Renal pelvis (tissue), 12 donors: ENCODE measurements at places on chromosomes 1 and 21. TPM values are rescaled to one million over a fixed set of nuclear protein-coding genes. Genes with fewer than 3 reads are reported as not detected.

- DNase-seq, result peak; percentile 80
Measured at GRCh38 chr21:32256873-32257620, 21.8 kb downstream of the MIS18A start.

DNA sequence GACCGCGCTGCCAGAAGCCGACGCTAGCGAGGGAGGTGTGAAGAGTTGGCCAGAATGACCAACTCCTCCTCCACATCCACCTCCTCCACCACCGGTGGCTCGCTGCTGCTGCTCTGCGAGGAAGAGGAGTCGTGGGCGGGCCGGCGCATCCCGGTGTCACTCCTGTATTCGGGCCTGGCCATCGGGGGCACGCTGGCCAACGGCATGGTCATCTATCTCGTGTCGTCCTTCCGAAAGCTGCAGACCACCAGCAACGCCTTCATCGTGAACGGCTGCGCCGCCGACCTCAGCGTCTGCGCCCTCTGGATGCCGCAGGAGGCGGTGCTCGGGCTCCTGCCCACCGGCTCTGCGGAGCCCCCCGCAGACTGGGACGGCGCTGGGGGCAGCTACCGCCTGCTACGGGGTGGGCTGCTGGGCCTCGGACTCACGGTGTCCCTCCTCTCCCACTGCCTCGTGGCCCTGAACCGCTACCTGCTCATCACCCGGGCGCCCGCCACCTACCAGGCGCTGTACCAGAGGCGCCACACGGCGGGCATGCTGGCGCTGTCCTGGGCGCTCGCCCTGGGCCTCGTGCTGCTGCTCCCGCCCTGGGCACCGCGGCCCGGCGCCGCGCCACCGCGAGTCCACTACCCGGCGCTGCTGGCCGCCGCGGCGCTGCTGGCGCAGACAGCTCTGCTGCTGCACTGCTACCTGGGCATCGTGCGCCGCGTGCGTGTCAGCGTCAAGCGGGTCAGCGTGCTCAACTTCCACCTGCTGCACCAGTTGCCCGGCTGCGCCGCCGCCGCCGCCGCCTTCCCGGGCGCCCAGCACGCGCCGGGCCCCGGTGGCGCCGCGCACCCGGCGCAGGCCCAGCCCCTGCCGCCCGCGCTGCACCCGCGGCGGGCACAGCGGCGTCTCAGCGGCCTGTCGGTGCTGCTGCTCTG is 1.2 kb downstream of the GPR88 start:
- no peak for DNase-seq

- no peak for DNase-seq
Measured at GRCh38 chr1:208300084-208300770, 56.0 kb upstream of the PLXNA2 start.

- DNase-seq, result no peak
Measured at GRCh38 chr1:211330282-211330936, 3.8 kb downstream of the TRAF5 start.

Gene S100A7A
- not detected for polyA plus RNA-seq

Gene TNFSF4
- 1.2 TPM for polyA plus RNA-seq
